ENCODE measurements at places on chromosomes 7 and 10. TPM values are rescaled to one million over a fixed set of nuclear protein-coding genes. Genes with fewer than 3 reads are reported as not detected.

Gene GIMAP5
- 0.12 TPM for total RNA-seq

Gene CHCHD3
- 88.8 TPM for total RNA-seq

Gene RAB11FIP2
- 13.9 TPM for total RNA-seq

Gene TNS3
- total RNA-seq, result 43.8 TPM

Gene EPDR1
- 51.2 TPM for total RNA-seq

Gene NEURL1
- total RNA-seq, result under 0.01 TPM

Measured in aortic smooth muscle cell (primary cell).